OCI-M1 (cell line): ENCODE measurements at places on chromosomes 5 and 9.

GRCh38 chr5:88290801-88291200 lies 22.2 kb upstream of the TMEM161B start:
- DNase-seq, result no peak

- DNase-seq, result peak; percentile 96
Observed at GRCh38 chr9:13445103-13445500, 165.6 kb upstream of the MPDZ start.

GRCh38 chr5:43063721-43064171 lies 23.6 kb upstream of the ANXA2R start:
- DNase-seq, result no peak

GRCh38 chr5:39977066-39977655 lies 552.4 kb upstream of the DAB2 start:
- no peak for DNase-seq

GRCh38 chr5:157046041-157046440 lies 12.9 kb downstream of the HAVCR1 start:
- DNase-seq, result no peak

GRCh38 chr5:146675636-146676035 lies 159.6 kb upstream of the GPR151 start:
- no peak for DNase-seq

GRCh38 chr9:129482521-129483414 lies 138.1 kb downstream of the C9orf50 start:
- DNase-seq, result peak; percentile 70

- DNase-seq, result no peak
Observed at GRCh38 chr9:7342736-7343135, 456.8 kb downstream of the DMAC1 start.

GRCh38 chr9:123238365-123238764 lies 30.0 kb downstream of the STRBP start:
- no peak for DNase-seq

DNA sequence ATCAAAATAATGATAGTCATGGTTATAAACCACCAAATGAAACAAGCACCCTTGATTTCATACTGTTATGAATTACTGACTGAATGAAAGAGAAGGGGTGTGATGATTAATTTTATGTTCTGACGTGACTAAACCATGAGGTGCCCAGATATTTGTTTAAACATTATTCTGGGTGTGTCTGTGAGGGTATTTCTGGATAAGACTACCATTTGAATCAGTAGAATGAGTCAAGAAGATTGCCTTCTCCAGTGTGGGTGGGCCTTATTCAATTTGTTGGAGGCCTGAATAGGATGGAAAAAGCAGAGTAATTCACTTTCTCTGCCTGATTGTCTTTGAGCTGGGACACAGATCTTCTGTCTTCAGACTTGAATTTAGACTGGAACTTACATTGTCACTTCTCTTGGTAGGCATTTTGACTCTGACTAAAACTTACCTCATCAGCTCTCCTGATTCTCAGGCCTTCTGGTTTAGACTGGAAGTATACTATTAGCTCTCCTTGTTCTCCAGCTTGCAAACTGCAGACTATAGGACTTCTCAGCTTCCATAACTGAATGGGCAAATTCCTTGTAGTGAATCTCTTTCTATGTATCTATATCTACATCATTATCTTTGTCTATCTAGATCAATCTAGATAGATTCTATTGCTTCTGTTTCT lies 321.9 kb upstream of the TARS1 start:
- no peak for DNase-seq

GRCh38 chr9:84450029-84450428 lies 109.5 kb upstream of the SLC28A3 start:
- no peak for DNase-seq

- DNase-seq, result no peak
Observed at GRCh38 chr5:66164044-66164790, 20.1 kb downstream of the SREK1 start.
